Dorsolateral prefrontal cortex (tissue), 122 donors: ENCODE measurements at places on chromosomes 6 and 20. TPM values are rescaled to one million over a fixed set of nuclear protein-coding genes. Genes with fewer than 3 reads are reported as not detected.

- no peak for DNase-seq
Observed at GRCh38 chr20:12728782-12729181, 280.0 kb upstream of the SPTLC3 start.

DNA sequence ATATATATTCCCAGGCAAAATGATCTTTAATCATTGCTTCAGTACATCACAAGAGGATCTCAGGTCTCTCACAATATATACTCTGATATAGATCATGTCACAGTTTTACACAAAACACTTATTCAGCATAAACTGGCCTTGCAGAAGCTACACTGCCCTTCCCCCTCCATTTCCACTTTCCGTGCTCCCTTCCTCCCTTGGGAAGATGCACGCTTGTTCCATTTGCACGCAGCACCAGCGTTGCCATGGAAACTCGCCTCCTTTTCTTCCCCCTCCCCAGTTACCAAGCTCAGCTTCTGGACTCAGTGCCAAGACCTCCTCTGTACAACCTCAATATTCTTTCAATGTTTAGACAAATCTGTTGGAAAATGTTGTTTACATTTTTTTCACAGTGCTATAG lies 154.6 kb downstream of the RFPL4B start:
- DNase-seq = peak; percentile 49

GRCh38 chr20:55977690-55978459 lies 27.4 kb downstream of the CBLN4 start:
- no peak for DNase-seq

DNA sequence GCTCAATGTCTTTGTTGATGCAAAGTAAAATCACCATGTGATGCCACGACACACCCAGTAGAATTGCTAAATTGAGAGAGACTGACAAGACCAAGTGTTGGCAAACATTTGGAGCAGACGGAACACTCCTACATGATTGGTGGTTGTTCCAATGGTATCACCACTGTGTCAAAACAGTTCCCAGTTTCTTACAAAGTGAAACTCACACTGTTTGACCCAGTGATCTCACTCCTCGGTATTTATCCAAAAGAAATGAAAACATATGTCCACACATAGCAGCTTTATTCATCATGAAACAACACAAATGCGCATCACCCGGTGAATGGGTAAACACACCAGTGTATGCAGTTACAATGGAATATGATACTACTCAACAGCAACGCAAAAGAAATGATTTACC lies 74.0 kb upstream of the SULF2 start:
- DNase-seq = no peak

DNA sequence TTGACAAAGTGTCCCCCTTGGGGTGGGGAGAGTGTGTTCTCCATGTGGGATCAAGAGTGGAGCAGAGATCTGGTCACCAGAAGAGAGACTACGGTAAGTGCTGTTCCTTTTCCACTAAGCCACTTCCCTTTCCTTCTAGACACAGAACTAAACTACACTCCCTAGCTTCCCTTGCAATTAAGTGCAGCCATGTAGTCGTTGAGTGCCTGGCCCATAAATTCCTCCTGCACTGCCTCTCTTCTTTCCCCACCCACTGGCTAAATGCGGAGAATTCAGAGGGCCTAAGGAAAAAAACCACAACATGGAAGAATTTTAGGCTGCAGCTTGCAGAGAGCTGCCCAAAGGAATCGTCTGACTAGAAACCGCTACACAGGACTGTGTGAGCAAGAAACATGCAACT lies 1.5 kb downstream of the WDR27 start:
- DNase-seq = no peak

DNA sequence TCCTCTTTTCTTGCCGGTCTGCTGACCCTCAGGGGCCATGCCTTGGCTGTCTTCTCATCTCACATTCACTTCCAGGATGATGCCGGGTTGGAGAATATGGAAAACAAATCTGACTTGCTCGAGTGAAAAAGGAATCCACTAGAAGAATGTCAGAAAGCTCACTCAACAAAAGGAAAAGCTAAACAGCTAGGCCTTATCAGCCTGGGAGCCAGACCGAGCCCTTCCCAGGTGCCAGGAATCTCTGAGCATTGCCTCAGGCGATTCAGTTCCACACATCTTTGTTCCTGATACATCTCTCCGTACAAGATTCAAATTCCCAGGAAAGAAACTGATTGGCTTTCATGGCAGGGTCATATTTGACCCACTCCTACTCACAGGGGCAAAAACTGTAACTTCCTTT lies 9.2 kb upstream of the OSER1 start:
- DNase-seq = no peak

DNA sequence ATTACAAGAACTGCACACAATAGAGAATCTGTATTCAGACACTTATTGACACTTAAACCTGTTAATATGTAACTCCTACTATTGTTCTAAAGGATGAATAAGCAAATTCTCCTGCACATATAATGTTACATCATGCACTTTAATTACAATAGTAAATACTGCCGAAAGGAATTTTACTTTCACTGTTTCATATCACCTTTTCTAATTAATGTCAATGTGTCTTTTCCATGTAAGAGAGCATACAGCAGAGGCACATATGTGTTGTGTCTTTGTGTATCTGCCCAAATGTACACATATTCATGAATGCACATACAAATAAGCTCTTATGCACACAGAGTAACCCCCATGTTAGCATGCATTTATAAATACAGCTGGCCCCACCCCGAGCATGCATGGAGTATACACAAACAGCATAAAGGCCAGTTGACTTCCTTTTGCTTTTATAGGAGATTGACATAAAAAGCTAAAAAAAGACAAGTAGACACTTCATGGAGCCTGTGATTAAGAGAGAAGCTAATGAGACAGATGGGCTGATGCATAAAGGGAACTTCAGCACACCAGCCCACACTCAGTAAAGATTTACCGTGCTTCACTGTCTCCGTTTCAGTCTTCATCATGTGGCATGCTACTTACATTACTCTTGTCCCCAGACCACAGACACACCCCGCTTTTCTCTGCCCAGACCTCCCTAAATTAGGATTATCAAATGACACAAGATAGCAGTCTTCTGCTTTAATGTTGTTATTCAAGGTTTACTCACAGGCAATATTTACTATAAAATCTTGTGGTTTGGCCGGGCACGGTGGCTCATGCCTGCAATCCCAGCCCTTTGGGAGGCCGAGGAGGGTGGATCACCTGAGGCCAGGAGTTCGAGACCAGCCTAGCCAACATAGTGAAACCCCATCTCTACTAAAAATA lies 184.6 kb downstream of the ATXN1 start:
- DNase-seq = no peak

GRCh38 chr20:7935027-7935551 lies 5.2 kb downstream of the HAO1 start:
- DNase-seq = no peak

GRCh38 chr6:6412700-6413099 lies 92.2 kb upstream of the F13A1 start:
- no peak for DNase-seq

DNA sequence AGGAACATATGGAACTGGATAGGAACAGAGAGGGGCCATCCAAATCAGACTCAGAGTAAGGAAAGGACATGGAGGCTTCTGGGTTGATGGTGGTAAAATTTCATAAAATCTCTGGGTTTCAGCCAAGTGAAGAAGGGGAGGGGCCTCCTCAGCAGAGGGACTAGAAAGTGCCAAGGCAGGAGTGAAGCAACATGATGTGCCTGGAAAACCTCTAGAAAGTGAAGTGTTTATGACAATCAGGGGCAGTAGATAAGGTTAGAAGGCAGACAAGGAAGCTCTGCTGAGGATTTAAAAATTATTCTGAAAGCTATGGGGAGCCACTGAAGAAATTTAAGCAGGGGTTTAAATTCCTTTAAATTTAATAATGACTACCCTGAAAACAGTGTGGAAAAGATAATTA lies 126.0 kb upstream of the TENT5A start:
- DNase-seq = no peak

DNA sequence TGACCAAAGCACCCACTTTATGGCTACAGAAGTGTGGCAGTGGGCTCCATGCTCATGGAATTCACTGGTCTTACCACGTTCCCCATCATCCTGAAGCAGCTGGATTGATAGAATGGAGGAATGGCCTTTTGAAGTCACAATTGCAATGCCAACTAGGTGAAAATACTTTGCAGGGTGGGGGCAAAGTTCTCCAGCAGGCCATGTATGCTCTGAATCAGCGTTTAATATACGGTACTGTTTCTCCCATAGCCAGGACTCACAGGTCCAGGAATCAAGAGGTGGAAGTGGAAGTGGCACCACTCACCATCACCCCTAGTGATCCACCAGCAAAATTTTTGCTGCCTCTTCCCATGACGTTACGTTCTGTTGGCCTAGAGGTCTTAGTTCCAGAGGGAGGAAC lies 60.5 kb upstream of the GMDS start:
- DNase-seq = no peak

GRCh38 chr6:25360621-25361020 lies 81.4 kb downstream of the CARMIL1 start:
- no peak for DNase-seq

DNA sequence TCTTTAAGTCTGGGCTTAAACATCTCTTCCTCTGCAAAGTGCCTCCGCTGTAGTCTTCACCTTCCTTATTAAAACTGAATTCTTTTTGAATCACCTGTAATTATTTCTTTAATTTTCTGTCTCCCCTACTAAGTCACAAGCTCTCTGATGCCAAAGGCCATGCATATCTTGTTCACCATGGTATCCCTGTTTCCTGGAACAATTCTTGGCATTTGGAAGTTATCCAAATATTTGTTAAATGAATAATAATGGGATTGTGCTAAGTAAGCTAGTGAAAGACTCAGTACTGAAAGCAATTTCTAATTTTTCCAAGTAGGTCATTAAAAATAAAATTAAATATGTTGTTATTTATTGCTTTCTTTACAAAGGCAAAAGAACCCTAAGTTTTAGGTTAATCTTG lies 12.2 kb downstream of the SNAP91 start:
- DNase-seq = no peak

GRCh38 chr6:35359744-35360348 lies 17.5 kb downstream of the PPARD start:
- no peak for DNase-seq

DNA sequence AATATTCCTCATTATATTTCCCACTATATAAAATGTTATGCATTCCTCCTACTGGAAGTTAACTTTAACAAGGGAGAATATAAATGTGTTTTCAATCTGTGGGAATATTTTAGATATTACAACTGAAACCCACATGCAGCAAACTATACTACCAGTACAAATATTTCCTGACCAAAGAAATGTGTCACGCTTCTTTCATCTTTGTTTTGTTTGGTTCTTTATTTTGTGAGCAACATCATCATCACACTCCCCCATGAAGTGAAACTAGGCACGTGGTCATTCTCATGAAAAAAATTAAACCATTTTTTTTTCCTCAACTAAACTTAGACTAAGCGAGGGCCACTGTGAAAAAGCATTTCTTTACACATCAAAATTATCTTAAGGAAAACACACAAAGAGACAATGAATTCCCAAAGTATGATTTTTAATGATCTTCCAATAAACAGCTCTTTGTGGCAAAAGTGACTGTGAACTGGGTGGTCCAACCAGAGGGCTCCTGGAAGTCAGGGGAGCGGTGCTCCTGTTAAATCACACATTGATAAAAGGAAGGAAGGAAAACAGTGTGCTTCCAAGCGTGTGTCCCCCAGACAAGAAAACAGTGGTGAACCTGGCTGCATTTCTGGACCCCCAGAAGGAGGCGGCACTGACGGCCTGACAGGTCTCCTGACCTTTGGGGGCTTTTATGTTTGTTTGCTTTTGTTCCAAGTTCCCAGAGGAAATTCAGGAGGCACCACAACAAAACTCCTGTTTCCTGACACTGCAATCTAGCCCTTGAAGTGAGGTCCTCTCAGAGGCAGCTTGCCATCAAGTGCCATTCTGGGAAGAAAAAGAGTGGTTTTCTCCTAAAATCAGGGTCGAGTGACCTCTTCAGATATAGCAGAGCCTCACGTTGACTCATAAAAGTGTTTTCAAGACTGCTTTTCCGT lies 166.8 kb upstream of the FOXQ1 start:
- DNase-seq = no peak

GRCh38 chr6:43833223-43833995 lies 63.4 kb downstream of the VEGFA start:
- DNase-seq = no peak

DNA sequence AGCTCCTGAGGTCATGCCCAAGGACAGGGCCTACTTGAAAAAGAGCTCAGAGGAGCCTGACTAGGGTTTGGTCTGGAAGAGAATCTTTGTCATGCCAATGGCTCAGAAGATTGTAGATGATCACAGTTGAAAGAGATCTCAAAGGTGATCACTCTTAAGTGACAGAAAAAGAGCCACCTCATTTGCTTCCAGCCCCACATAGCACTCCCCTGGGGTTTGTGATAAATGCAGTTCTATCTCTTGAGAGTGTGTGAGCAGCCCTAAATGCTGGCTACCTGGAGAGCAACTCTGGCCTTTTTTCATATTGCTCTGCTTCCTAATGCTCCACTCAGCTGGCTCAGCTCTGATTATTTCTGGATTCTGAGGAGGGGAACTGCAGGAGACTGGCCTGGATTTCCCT lies 39.3 kb downstream of the KLHL32 start:
- no peak for DNase-seq

DNA sequence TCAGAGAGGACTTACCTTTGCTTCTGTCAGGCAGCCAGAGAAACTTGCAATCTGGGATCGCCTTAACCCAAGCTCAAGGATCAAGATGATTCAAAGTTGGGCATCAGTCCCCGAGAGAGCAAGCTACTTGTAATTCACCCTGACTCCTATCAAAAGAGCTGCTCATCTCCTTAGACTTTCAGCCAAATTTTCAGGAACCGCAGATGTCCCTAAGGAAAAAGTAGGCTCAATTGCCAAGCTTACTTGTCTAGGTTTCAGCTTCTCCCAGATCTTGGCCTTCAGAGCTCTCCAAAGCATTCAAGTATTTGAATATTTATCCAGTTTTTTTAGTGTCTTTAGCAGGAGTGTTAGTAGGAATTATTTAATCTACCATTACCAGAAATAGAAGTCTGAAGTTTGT lies 434.1 kb upstream of the MMS22L start:
- no peak for DNase-seq

- DNase-seq = no peak
Observed at GRCh38 chr6:1253816-1254215, 58.1 kb upstream of the FOXQ1 start.

DNA sequence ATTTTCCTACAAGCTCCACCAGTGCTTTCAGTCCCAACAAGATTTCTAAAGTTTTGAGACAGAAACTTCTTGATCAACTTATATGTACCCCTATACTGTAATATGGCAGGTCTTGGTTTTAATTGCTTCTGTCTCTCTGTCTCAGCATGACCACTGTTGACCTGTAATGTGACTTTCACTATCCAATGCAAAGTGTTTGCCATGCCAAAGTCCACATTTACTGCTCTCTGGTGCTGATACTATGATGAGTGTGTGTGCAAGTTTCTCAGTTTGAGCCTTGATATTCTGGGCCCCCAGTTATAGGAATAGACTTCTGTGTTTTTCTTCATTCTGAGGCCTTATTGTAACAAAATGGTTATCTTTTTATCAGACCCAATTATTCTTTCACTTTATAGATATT lies 45.8 kb downstream of the OR2J2 start:
- DNase-seq = no peak

Gene COL10A1
- 1.2 TPM for total RNA-seq

Gene PDYN
- total RNA-seq = 1.1 TPM

Gene OLIG3
- not detected for total RNA-seq

Gene CFAP206
- 1.0 TPM for total RNA-seq

Gene PTCRA
- not detected for total RNA-seq

Gene ZSCAN23
- total RNA-seq = 7.4 TPM

Gene GSTA2
- total RNA-seq = not detected

Gene FOXF2
- total RNA-seq = 2.8 TPM
